ENCODE measurements at places on chromosomes 4 and X.

DNA sequence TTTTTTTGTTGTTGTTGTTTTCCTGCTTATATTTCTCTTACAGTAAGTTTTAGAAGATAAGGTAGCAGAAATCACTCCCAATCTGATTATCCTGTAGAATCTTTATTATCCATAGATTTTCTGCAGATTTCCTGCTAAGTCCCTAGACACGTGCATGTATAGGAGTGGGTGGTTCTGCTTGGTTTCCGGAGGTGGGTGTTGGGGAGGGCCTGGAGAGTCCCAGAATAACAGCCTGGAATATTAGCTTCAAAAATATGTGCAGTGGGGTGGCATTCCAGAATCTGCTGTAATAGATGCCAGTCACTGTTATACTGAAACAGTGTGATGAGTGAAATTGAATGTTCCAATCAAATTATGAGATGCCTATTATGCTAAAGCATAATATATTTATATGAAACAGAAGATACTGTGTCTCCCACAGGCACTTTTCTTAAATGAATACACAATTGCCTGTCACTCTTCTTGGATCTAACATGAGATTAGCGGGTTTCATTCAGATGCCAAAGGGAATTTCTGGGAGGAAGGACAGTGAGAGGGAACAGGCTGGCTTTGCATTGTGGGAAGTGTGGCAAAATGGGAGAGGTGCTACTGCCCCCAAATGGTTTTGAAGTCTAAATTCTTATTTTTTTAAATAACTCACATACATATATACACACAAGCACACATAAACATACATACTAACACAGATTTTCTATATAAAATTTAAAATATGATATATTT is 37.6 kb downstream of the C4orf50 start:
- no peak for DNase-seq

DNA sequence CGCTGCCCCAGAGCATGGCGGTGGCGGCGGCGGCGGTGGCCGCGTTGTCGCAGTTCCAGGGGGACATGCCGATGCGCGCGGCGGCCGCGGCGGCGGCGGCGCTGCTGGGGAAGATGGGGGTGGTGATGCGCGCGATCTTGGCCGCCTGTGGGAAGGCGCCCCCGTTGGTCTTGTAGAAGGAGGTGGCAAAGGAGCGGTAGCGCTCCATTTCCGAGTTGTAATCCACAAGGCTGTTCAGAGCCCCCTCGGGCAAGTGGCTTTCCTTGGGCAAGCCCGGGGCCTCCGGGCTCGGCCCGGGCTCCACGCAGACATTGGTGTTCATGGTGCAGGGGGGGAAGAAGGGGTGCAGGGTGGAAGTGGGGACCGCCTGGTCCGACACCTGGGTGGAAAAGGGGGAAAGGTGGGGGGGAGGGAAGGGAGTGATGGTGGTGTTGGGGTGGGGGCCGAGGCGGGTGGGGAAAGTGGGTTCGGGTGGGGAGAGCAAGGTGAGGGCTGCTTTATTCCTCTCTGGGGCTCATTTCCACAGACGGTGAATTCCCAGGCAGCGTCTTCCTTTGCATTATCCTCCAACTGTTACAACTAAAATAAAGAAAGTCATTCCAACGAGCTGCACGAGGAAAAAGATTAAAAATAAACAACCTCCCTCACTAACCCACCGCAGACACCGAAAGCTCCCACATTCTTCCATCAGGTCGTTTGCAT is 3.1 kb downstream of the CXXC4 start:
- no peak for DNase-seq

DNA sequence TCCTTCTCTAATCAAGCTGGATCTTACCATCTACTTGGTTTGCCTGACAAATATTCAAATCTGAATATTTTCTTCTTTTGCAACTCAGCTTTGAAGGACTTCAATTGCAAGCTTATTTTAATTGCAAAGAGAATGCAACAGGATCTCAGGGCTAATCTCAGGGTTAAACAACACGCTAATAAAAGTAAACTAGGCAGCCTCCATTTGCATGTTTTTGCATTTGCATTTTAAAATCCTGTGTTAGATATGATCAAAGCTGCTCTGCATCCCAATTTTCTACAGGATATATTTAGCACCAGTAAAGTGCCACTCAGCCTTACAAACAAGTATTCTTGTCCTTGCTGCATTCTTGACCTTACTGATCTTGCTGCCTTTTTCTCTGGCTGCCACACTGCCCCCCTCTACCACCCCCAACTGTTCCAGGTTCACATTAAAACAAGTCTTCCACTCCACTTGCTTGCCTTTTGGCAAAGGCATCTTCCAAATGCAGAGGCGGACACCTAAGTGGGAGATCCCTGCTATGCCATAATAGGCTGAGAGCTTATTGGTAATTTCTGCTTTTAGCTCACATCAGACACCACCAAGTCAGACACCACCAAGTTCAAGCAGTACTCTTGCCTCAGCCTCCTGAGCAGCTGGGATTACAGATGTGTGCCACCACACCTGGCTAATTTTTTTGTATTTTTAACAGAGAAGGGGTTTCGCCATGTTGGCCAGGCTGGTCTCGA is 48.1 kb downstream of the GPRIN3 start:
- DNase-seq: no peak

DNA sequence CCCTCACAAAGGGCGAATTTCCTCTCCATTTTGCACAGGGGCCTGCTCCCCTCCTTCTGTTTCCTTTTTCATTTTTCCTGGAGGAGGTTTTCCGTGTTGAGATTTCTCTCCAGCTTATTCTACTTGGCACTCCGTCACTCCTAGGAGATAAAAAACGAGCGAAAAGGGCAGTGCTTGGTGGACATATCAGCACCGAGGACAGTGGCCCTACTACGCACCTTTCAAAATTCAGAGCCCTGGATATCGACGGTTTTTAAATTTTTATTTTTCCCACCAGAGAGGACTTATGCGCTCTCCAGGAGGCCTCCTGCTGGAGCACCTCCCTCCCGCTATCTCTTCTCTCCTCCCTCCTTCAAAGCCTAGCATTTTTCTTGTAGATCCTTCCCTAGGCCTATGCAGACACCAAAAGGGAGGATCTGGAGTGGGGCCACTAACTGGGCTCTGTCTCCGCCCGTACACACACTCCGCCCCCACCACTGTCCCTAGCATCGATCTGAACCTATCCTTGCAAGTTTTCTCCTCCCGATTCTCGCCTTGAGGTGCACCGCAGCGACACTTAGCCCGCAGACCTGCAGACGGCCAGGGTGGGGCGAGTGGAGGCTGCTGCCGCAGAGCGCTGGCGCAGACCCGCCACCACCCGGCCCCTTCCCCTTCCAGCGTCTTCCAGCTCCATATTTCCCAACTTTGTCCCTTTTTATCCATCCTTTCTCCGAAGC is 8.5 kb upstream of the TCEAL9 start:
- DNase-seq: no peak

DNA sequence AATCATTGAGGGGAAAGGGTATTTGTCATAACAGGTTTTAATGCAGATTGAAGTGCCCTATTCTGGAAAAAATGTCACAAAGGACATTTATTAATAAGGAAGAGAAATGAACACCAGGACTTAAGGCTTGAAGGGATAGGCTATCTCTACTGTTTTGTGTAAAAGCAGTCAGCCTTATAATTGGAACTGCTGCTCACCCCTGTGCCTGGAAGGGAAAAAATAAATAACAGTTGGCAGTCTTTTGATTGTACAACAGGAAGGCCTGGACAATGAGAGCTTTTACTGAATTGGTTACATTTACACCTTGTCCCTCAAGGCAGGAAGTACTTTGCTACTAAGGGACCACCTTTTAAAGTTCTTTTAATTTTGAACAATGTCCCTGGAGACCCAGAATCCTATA is 17.8 kb upstream of the MAGED4 start:
- no peak for DNase-seq

DNA sequence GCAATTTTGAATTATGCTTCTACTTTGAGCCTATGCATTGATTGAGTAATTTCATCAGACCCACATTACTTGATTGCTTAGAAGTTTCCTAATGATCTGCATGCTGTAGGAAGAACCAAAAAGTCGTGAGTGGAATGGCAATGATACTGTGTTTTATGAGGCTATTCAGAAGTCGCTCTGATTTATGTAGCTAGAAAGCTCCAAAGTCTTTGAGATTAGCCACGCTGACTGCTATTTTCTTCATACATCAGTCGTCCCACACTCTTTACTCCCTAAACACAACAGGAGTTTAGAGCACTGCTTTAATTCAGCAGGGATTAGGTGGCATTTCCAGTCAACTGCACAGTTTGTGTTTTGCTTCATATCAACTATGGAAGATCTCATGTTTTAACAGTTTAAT is 4.1 kb downstream of the GRID2 start:
- DNase-seq: no peak

GRCh38 chr4:15651676-15652075 is 3.5 kb downstream of the FBXL5 start:
- no peak for DNase-seq

GRCh38 chrX:106748377-106748776 is 21.9 kb downstream of the RNF128 start:
- DNase-seq: no peak

DNA sequence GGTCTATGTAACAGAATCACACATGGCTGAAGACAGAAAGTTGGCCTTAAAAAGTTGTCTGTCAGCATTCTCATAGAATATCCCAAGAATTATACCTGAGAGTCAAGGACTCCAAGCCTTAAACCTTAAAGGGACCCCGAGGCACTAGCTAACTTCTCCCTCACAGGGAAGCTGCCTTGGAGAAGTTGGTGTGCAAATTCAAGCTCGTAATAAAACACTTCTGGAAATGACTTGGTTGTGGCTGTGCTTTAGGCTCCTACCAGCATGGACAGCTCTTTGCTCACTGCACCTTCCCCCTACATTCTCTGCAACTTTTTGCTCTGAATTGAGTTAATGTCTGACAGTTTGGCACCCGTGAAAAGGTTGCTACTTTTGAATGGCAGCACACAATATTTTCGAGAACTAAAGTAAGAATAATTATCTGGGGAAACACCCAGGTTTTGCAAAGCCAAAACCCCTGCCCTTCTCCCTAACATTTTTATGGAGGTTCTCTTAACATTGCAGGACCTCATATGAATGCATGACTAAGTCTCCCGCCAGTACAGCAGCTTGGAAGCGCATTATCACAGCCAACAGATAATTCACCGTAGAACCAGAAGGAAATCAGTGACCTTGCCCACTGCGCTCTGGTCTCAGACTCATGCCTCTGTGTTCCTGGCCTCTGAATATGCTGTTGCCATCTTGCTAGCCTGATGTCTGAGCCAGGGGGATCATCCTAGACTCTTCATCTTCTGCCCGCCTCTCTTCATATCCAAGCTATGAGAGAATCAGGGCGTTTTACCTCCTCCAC is 91.0 kb downstream of the MGST2 start:
- no peak for DNase-seq
